ENCODE measurements at places on chromosomes 5 and 9. TPM values are rescaled to one million over a fixed set of nuclear protein-coding genes. Genes with fewer than 3 reads are reported as not detected.

The NUP214 gene
- 33.0 TPM for total RNA-seq

The CDX1 gene
- total RNA-seq, result 0.25 TPM

The PCDHA1 gene
- 2.5 TPM for total RNA-seq

The BRINP1 gene
- 8.7 TPM for total RNA-seq

The SLC1A1 gene
- 11.3 TPM for total RNA-seq

The OR1J2 gene
- not detected for total RNA-seq

The FAM151B gene
- total RNA-seq, result 1.2 TPM

The PCDHB8 gene
- total RNA-seq, result 0.71 TPM

The ABLIM3 gene
- total RNA-seq, result 0.68 TPM

The PCDHA12 gene
- 11.2 TPM for total RNA-seq

The SRA1 gene
- 40.5 TPM for total RNA-seq

The RAB3C gene
- 4.7 TPM for total RNA-seq

The IL5 gene
- not detected for total RNA-seq

The PCDHA9 gene
- 0.48 TPM for total RNA-seq

The SCGB3A1 gene
- not detected for total RNA-seq

The CDC20B gene
- total RNA-seq, result 0.16 TPM

The DMRT1 gene
- not detected for total RNA-seq

The AQP7 gene
- total RNA-seq, result not detected

The GPR150 gene
- 0.29 TPM for total RNA-seq

The IL9 gene
- not detected for total RNA-seq

The PCDHGA8 gene
- total RNA-seq, result 1.1 TPM

All from endodermal cell (in vitro differentiated cells).